ENCODE measurements at places on chromosomes 7 and 10.
A peak's percentile ranks its signal among the peaks of the same experiment; 100 is the strongest.

DNA sequence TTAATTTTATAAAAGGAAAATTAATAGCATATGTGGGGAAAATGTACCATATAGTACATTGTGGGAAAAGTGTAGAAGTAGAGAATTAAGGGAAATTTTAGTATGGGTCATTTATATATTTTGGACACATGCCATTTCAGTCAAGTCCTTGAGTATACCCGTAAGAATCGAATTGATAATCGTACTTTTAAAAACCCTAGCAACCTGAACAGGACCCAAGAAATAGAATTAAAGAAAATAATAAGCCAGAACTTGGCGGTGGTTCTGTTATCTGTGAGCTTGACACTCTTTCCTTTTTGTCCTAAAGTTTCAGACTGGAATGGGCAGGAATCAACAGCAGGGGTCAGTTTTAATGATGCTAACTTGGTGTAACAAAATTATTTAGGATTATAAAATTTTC is 221.0 kb downstream of the CDK14 start:
- no peak for DNase-seq

- DNase-seq, result no peak
Observed at GRCh38 chr10:75236178-75236825, 545 bp upstream of the COMTD1 start.

DNA sequence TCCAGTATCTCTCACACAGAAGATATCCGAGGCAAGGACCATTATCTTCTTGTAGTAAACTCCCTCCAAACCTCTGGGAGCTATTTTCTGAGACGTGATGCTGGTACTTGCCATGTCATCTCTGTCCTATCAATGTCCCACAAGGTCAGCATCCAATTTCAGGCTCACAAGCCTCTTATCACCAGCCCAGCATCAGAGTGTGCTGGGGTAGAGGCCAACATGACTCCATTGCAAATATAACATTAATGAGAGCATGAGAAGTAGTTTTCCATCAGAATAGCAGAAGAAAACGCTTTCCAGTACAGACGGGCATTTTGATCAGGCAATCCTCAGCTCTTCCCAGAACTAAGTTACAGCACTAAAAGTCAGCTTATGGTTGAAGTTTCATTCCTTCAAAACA is 5.6 kb downstream of the MORN4 start:
- DNase-seq, result no peak

- DNase-seq, result no peak
Observed at GRCh38 chr10:131663351-131663750, 237.5 kb upstream of the PPP2R2D start.

GRCh38 chr10:52514481-52514880 is 200.4 kb downstream of the DKK1 start:
- no peak for DNase-seq

DNA sequence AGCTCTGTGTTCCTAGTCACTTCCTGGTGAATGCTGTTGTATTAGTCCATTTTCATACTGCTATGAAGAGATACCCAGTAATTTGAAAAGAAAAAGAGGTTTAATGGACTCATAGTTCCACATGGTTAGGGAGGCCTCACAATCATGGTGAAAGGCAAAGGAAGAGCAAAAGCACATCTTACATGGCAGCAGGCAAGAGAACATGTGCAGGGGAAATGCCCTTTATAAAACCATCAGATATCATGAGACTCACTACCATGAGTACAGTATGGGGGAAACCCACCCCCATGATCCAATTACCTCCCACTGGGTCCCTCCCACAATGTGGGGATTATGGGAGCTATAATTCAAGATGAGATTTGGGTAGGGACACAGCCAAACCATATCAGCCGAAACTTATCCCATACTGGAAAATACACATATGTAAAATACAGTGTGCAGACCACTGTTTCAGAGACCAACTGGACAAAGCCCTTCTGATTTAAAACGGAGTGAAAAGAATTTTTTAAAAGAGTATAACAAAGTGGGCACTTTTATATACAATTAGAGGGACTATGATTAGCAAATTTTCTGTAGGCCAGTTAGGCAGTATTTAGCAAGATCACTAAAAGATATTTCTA is 8.0 kb downstream of the CYREN start:
- DNase-seq, result no peak

GRCh38 chr7:133412942-133413341 is 160.1 kb downstream of the EXOC4 start:
- DNase-seq, result no peak

GRCh38 chr7:37419496-37419895 is 29.2 kb downstream of the ELMO1 start:
- DNase-seq, result no peak

GRCh38 chr7:34107276-34107675 is 201.9 kb downstream of the BMPER start:
- DNase-seq, result no peak

DNA sequence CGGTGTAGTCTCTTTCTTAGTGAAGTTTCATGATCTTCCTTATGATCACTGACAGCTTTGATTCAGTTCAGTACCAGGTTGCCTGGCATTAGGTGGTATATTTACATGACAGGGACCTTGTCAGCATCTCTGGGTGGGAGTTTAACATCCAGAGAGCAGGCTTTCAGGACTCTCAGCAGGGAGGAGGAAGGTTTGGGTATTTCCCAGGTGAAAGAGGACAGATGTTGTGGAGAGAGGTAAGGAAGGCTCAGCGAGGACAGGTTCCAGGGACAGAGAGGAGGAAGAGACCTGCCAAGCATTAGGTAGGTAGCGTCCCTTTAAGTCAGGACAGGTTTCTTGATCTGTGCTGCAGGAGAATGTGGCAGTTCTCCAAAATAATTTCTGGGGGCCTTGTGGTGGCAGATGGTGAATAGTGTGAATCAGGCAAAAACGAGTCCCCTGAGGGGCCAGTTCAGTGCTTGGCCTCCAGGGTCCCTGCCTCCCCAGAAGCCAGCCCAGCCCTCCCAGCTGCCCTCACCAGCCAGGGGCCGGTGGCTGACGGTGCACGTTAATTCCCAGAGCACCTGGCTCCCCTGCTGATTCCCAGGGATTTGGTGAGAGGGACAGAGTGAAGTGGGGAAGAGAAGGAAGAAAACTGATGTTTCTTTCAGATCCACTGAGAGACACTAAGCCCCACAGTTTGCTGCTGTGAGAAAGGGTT is 82.0 kb downstream of the VWC2 start:
- DNase-seq, result no peak

GRCh38 chr7:48063985-48064384 is 25.1 kb upstream of the UPP1 start:
- no peak for DNase-seq

- DNase-seq, result no peak
Observed at GRCh38 chr7:21194936-21195335, 232.9 kb upstream of the SP4 start.

- DNase-seq, result no peak
Observed at GRCh38 chr7:74373536-74373935, 80.2 kb upstream of the GTF2IRD1 start.

- DNase-seq, result no peak
Observed at GRCh38 chr7:128915841-128916642, 5.5 kb upstream of the KCP start.

- no peak for DNase-seq
Observed at GRCh38 chr7:99839287-99840021, 11.6 kb downstream of the CYP3A43 start.

- peak; percentile 45 for DNase-seq
Observed at GRCh38 chr10:3622845-3623621, 162.0 kb downstream of the KLF6 start.

DNA sequence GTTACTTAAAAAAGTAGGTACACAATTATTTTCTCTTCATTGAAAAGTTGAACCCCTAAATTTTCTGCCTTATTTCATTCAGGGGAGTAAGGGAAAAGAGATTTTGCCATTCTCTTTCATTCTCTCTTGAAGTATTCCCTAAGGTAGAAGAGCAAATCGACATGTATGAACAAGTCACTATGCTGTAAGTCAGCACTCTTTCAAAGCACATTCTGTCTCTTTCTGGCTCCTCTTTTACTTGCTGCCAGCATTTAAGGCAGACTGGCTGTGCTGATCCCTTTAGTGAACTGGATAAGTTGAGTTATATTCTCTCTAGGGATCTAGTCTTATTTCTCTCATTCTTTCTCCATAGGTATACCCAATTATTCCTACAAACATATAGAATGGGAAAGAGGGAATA is 222.3 kb upstream of the ZWINT start:
- DNase-seq, result no peak

DNA sequence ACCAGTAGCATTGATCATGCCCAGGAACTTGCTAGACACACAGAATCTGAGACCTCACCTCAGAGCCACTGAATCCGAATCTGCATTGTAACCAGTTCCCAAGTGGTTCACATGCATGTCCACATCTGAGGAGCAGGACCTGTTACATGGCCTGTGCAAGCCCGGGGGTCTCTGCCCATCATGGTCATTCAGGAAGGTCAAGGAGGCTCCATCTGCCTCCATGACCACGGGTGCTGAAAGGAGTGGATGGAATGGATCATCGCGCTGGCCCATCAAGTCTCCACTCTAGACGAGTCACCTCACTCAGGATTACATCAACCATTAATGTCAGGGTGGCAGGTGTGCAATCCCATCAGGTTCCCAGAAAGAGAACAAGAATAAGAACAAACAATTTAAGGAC is 85.8 kb upstream of the ADAM12 start:
- no peak for DNase-seq

DNA sequence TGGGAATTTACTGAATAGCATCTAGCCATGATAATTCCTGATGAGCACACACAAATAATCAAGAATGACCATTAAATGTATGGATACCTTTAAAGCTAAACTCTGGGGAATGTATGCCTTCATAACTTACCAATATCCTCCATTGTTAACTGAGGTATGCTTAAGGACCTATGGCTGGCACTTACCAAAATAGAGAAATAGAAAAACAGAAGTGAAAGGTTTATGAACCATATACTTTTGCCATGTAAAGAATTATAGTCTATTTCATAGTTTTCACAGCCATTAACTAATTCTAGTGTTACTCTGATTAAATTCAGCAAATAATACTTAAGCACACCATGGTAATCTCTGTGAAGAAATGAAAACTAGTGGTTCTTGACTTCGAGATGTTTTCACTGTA is 1360.6 kb upstream of the LRRTM3 start:
- DNase-seq, result no peak

DNA sequence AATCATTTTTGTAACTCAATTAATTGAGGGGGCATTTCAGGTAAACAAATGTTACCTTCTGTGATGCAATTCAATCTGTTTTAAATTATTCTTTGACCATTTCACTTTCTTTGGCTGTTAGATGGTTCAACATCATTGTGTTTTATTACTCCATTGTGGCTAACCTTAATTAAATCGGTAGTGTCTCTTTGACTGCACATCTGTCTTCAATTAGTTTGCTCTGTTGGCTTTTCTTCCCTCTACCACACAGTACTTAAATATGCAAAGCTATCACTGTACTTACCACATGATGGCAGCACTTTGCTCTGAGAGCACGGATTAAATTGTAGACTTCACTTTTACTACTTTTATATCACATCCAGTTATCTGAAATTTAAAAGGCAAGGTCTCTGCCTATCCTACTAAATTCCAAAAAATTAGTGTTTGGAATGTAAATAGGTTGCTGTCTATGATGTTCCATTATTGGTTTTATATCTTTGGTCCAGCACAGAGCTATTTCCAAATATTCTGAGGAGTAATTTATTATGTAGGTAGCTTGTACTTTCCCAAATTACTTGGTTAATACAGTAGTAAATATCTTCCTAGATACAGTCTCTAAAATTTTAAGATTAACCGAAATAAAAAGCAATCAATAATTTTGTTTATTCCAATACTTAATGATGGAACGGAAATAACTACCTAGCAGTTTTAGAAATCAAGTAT is 352.0 kb downstream of the PCLO start:
- DNase-seq, result peak; percentile 69

DNA sequence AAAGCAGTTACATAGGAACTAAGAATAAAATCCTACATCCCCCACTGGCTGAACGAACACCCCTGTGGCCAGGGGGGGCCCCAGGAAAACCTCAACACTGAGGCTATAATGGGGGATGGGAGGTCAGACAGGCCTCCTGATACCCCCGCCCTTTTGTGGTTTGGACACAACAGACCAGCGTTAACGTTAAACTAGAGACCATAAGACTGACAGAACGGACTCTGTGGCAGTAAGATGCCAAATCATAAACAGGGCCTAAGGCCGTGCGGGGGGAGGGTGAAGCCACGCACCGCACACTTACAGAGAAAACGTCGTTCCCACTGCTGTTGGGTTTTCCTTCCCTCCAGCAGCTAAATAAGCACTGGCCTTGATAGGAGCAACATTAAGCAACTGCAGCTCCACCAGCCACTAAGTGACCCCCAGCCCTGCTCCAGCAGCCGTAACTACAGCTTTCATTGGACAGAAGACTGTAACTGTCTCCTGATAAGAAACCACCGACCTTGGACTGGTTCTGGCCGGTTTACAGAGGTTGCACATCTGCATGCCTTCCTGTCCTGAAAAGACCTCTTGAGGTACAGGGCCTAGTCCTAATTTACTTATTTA is 3.4 kb upstream of the PPP2R2D start:
- DNase-seq, result no peak

- no peak for DNase-seq
Observed at GRCh38 chr7:157617401-157617800, 280.6 kb downstream of the DNAJB6 start.

- no peak for DNase-seq
Observed at GRCh38 chr7:30048582-30048981, 20.4 kb downstream of the PLEKHA8 start.

DNA sequence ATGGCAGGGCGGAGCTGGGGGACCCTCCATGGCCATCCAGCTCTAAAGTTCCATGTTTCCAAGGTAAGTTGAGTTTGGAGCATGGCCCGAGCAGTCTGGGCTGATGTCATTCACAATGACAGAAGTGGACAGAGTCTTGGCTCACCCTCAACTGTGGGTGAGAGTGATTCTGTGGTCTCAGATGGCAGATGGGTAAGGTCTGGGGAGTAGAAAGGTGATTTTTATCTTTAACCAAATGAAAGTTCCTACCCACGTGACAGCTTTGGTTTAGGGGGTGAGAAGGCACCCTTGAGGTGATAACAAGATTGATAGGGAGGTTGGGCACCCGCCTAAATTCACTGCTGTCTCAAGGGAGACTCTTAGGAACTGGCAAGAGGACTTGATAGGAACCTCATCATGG is 57.6 kb upstream of the PDZD8 start:
- no peak for DNase-seq

DNA sequence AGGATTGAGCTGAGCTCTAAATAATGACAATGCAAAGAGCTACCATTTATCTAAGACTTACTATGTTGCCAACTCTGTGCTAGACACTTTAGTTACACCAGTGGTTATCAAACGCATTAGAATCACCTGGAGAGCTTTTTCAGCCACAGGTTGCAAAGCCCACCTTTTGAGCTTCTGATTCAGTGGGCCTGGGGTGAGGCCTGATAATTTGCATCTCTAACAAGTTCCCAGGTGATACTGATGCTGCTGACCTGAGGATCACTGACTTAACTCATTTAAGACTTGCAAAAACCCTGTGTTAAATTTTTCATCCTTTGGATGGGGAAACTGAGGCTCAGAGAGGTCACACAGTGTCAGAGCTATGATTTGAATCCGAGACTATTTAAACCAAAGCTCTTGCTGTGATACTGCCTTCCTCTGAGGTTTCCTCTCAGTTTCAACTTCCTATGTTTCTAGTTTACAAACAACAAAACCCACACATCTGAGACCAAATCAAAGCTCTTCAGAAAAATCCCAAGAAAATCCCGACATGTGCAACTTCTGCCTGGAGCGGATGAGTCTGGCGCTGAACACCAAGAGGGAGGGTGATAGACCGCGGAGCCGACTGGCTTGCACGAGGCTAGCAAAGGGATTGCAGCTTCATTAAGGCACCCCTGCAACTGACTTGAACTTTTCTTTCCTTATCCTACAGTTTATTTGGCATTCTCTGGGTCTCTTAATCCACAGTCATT is 124.9 kb downstream of the CYP26A1 start:
- peak; percentile 85 for DNase-seq

Data from mesenchymal stem cell (in vitro differentiated cells and primary cell).